Pulmonary artery endothelial cell (primary cell): ENCODE measurements at places on chromosomes 7 and 10. TPM values are rescaled to one million over a fixed set of nuclear protein-coding genes. Genes with fewer than 3 reads are reported as not detected.

FOXI2 gene
- not detected in 2 replicates for total RNA-seq

CCDC186 gene
- 12.8 and 15.7 TPM in 2 replicates for total RNA-seq

STEAP1B gene
- total RNA-seq, result 53.2 and 57.9 TPM in 2 replicates

GRCh38 chr10:52376694-52377354 is 62.7 kb downstream of the DKK1 start:
- no peak for DNase-seq

ASAH2 gene
- 0.46 and 1.7 TPM in 2 replicates for total RNA-seq

DNA sequence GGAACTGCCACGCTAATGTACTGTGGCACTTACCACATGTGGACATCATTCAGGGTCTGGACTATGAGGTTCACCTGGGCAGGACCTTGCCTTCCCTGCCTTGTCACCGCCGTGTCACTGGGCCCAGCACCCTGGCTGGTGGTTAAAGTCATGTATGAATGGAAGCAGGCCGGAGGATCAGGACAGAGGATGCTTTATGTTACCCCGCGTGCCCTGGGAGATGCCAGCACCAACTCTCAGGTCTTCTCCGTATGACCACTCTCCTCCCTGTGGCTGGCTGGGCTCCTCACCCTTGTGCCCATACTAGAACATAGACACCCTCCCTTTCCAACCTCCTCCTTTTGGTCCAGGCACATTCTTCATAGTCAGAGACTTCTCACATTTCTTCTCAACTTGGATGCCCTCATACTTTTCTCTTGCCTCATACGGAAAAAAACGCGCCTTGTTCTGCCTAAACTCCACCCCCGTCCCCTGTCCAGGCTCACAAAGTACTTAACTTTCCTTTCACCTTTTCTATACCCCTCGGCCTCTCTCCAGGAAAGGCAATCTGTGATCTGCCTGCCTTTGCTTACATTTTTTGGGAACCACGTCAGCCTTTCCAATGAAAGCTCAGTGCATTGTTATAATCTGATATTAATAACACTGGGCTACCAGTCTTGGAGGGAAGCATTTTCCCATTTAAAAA is 240.0 kb downstream of the TEX36 start:
- no peak for DNase-seq
